ENCODE measurements at places on chromosomes 6 and 20.

DNA sequence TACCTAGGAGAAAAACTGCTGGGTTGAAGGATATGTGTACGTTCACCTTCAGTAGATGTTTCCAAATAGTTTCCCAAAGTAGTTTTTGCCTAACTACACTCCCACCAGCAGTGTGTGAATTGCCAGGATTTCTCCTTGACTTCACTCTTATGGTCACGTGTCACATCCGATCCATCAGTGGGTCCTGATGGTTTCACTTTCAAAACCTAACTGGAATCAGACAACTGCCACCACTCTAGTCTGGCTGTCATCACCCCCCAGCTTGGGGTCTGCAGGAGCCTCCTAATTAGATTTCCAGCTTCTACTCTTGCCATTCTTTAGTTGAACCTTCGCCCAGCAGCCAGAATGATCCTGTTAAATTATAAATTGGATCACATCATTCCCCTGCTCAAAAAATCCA lies 8.5 kb upstream of the SLC12A5 start:
- DNase-seq, result no peak

DNA sequence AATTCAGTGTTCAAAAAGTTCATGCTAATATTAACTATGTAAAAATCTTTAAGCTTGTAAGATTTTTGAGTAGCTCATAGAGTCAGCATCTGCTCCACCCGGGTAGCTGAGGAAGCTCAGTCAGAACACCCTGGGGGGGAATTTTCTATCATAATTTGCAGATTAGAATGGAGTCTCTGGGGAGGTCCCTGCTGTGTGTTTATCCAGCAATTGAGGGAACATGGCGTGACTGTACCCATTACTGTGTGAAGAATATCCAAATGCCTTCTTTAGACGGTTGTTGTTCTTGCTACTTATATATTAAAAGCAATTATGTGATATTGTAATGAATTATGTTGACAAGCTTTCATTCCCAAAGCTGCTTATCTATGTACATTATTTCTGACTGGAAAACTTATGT lies 64.8 kb downstream of the AIG1 start:
- DNase-seq, result no peak

GRCh38 chr6:167153521-167153959 lies 4.2 kb downstream of the GPR31 start:
- DNase-seq, result no peak

GRCh38 chr6:70673054-70673453 lies 5.4 kb downstream of the SMAP1 start:
- no peak for DNase-seq

GRCh38 chr6:149898966-149899365 lies 1.1 kb upstream of the RAET1E start:
- no peak for DNase-seq

DNA sequence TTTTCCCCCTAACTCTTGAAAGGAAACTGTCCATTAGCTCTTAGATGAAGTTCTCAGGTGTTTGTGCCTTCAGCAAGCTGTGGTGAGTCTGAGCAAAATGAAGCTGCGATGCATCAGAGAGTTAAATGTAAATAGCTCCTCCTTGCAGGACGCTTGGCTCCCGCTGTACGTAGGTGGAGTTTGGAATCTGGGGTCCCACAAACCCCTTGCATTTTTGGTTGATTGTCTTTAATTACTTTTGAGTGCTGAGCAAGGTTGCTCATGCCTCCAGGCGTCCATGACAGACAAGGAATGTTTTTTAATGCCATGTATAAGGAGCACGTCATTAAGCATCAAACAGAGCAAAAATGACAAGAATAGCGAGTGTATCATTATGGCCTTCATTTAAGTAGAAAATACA lies 300.5 kb downstream of the TFAP2C start:
- DNase-seq, result no peak

DNA sequence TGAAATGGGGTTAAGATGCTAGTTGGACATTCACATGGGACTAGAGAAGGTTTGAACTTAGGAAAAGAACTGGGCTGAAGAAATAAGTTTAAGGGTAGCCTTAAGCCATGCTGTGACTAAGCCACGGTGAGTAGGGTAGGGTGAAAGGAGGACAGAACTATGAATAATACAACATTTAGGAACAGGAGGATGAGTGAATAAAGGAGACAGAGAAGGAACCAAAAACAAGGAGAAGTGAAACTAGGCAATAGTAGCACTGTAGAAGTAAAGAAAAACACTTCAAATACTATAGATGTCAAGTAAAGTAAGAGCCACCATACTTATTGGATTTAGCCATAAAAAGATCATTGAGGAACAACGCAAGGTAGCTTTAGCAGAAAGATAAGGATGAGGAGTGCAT lies 111.2 kb downstream of the KCNQ5 start:
- no peak for DNase-seq
